ENCODE measurements at places on chromosomes 5 and 9. TPM values are rescaled to one million over a fixed set of nuclear protein-coding genes. Genes with fewer than 3 reads are reported as not detected.

Gene SLC9A3
- 2.7 TPM for total RNA-seq

DNA sequence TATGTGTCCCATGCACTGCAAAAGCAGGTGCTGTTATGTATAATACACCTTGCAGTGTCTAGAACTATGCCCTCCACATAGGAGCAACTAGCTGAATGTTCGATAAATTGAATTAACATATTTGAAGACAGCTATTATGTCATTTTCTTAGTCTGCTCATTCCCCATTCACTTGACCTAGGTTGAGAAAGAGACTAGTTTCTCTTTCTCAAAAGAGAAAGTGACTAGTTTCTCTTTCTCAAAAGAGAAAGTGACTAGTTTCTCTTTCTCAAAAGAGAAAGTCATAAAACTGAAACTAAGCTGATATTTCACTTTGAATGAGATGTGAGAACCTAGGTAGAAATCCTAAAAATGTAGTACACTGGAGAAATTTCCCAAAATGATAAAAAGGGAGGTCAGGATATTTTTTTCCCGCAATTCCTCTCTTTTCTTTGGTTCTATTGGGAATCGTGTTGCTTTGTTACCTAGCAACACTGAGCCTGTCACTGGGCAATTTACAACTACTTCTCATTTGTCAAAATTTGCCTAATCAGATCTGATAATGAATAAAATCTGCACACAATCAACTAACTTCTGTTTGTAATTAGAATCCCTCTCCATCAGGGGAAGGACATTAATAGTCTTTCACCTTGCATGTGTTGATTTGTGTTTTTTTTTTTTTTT lies 132.0 kb upstream of the GRIA1 start:
- no peak for DNase-seq

DNA sequence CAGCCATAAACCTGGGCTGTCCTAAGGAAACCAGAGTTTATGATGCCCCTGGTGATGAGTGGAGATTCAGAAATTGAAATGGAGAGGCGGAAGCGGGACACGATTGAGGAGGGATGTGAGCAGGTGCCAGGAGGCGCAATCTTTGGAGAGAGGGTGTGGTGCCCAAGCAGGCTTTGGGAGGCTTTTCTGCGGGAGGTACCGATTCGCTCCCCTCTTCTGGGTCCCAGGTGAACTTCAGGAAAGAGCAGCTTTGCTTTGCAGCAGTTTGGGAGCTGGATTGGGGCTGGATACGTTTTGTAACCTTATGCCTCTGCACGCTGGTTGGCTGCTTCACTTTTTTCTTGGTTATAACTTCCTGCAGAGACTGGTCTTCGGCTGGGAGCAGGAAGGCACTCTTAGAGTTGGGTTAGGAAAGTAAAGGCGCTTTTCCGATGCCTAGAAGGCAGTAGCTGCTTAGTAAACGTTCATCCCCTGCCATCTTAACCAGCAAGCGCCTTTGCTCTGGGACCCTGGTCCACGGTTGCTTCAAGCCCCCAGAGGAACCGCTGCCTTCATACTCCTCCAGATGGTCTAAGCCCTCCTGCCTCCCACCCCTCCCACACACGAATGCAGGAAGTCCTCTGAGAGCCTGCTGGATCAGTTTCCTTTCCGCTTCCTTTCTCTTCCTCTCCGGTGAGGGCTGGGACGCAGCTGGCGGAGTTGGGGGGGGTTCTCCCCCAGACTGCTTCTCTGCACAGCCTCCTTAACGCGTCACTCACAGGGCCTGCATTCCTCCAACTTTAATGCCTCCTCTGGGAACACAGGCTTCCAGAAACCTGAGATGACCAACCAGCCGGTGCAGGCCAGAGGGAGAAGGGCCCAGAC lies 15.2 kb upstream of the NEK6 start:
- DNase-seq = no peak

DNA sequence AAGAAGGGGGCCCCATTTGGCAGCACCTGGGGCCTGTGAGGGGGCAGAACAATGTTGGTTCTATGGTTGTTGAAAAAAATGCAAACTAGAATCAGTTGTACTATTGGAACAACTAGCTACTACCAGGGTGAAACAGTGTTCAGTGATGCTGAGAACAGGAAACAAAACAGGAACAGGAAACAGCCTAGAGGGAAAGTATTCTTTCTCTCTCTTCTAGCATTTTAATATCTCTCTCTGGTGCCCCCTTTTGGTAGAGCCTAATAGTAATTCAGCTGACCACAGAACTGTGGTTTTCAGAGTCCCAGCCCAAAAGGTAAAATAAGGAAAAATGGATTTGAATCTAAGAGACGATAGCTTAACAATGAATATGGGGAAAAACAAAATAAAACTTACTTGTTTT lies 138.0 kb upstream of the KCNN2 start:
- peak; percentile 56 for DNase-seq

GRCh38 chr5:53099546-53099945 lies 10.0 kb downstream of the MOCS2 start:
- no peak for DNase-seq

DNA sequence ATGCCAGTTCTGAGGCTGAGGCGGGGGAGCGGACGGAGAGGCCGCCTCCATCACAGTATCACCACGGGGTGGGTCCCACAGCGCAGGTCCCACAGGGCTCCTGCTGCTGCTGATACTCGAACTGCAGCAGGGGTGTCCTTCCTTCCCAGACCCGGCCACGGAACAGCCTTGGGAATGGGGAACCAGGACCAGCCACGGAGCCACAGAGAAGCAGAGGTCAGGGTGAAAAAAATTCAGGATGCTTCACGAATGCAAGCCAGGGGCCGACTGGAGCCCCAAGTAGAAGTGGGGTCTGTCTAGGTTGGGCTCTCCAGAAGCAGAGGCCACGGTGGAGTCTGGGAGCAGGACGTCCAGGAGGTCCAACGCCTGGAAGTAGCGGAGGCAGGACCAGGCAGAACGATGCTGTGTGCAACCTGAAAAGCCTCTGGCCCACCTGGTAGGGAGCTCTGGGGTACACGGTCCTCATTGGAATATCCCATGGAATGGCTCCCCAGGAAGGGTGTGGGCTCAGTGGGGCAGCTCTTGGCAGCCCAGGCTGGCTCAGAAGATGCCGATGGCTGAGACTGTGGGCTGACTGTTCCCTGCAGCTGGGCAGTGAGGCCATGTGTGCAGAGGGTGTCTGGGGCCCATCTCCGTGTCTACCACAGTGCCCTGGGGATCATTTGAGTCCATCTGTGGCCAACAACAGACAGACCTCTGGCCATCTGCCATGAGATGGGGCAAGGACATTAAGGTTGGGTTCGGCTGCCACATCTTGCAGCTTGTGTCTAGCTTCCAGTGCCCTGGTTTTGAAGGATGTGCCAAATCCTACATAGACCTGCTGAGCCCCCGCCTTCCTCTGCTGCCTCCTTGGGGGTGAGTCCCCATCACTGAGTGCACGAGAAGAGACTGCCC lies 66.9 kb upstream of the FCN1 start:
- no peak for DNase-seq

DNA sequence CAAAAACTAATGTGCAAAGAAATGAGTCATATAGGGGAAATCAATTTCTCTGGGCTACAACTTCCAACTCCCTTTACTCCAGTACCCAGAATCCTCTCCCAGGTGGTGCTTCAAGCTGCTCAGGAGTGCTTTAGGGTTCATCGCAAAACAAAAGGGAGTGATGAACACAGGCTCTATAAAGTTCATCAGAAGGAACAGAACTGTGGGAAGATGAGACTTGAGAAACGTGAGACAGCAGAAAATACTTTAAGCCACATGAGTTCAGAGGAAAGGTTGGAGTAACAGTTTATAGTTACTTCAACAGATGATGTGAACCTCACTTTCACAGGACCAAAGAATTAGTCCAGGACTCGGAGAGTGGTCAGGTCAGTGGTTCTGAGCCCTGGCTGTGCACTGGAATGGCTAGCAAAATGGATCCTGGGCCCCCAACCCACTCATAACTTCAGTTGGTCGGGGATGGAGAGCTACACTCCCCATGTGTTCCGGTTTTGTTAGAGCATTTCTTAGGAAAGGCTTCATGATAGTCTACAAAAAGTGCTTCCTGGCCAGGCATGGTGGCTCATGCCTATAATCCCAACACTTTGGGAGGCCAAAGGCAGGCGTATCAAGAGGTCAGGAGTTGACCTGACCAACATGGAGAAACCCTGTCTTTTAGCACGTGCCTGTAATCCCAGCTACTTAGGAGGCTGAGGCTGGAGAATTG lies 4.3 kb downstream of the RPL12 start:
- no peak for DNase-seq

Gene IFNK
- not detected for total RNA-seq

DNA sequence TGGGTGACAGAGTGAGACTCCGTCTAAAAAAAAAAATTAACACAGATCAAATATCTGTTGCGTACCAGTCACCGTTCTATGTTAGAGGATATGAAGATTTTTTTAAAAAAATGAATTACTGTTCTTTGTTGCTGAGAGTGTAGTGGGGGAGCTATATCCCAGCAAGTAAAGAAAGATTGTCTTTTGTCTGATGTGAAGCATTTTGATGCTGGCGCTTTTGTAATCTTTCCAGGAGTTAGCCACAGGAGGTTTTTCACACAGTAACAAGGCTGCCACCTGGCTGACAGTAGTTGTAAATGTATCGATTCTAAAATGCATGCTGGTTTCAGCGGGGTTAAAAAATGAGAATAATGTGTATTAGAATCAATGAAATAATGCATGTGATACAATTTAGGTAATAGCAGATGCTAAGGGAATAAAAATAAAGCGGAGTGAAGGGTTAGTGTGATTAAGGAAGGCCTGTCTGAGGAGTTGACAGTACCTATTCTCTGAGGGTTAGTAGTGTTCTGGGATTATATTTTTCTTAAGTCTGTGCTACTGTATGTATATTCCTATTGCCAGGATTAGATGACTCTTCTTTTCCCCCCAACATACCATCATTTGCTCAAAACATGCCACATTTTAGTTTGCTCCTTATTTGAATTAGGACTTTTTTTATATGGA lies 3.4 kb downstream of the LMNB1 start:
- peak; percentile 74 for DNase-seq

DNA sequence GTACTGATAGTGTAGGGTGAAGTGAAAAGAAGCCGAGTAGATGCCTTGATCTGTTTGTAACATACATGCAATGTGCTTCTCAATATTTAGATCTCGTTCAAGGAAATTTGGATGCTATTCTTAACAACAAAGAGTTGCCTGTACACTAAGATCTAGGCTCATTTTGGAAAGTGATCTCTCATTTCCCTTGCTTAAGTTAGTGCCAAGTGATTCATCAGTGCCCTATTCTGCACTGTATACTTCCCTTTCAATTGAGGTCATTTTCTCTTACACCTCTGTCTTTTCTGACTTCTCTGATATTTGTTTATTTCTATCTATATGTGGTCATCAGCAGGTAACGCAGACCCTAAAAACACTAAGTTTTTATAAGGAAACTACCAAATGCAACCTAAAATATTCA lies 528.6 kb upstream of the PTPRD start:
- no peak for DNase-seq

GRCh38 chr9:135522137-135522877 lies 1.1 kb downstream of the LCN1 start:
- no peak for DNase-seq

DNA sequence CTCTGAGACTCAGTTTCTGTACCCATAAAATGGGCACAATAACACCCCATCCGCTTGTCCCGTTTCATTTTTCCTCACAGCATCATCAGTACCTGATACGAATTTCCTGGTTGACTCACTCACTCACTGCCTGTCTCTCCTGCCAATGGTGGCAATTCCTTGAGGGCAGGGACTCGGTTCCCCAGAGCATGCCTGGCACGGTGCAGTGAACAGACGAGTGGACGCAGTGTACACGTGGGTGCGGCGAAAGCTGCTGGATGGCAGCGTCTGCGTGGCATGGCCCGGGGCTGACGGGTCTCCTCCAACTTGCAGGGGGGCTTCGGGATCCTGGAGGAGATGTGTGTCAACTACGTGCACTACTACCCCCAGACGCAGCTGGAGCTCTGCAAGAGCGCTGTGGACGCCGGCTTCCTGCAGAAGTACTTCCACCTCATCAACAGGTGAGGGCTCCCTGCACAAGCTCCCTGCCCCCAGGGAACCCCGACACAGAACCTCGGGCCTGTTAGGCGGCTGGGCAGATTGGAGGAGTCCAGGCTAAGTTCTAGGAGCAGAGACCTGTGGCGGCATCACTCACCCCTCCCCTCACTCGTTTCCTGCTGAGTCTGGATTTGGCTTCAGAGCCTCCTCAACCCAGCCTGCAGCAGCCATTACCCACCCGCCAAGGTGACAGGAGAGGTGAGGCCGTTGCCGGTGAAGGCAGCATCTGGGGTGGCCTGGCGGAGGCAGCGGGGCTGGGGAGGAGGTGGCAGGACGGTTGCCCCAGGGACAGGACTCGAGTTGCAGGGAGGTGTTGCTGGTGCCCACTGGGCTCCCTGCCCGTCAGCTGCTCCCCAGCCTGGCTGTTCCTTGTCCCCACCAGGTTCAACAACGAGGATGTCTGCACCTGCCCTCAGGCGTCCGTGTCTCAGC lies 20.3 kb downstream of the DBH start:
- peak; percentile 39 for DNase-seq

DNA sequence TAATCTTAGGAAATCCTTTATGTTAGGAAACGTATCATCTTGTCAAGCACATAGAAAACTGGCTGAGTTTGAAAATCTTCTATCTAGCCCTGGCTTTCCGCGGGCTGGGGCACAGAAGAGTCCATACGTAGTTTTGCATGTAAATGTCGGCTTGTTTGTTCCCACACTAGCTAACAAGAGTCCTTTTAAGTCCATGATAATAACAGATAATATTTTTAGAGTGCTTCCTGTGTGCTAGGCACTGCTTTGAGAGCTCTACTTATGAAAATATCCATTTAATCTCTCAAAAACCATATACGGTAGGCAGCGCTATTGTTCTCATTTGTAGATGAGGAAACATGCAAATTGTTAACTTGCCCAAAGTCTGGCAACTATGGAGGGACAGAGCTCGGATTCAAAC lies 40.5 kb downstream of the FYB1 start:
- DNase-seq = no peak

- DNase-seq = no peak
Observed at GRCh38 chr9:34501889-34502425, 20.8 kb downstream of the ENHO start.

- DNase-seq = no peak
Observed at GRCh38 chr5:118353970-118354369, 634.4 kb downstream of the DTWD2 start.

DNA sequence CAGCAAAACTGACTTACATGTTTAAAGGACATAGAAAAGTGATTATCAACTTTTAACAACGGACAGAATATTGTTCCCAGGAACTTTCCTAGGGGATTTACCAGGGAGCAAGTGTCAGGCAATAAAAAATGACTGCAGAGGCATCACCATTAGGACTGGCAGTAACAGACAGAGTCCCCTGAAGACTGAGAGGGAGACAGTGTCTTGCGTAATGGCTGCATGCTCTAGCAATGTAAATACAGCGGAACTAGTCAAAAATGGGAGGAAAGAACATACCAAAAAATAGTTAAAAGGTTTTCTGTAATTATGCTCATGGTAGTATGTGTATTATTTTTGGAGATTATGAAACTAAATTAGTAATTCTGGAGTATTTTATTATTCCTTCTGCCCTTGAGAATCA lies 181.8 kb downstream of the CRB2 start:
- no peak for DNase-seq

DNA sequence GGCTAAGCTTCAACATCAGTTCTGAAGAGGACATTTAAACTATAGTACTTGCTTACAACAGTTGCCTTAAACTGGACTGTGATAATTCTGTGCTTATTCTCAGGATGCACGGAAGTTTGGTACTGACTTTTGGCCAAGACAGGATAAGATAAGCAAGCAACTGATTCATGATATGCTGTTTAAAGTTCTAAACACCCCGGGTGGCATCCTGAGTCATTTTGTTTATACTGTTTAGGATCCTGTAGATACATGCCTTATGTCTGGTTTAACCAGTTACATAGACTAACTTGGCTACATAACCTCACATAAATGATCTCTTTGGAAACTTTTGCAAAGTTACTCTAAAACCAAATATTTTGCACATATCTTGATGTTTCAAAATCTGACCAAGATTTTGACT lies 95.9 kb downstream of the CDH9 start:
- no peak for DNase-seq

All from OCI-LY7 (cell line).